SJSA1 (cell line): ENCODE measurements at places on chromosomes 13 and 19. TPM values are rescaled to one million over a fixed set of nuclear protein-coding genes. Genes with fewer than 3 reads are reported as not detected.
A peak's percentile ranks its signal among the peaks of the same experiment; 100 is the strongest.

DNA sequence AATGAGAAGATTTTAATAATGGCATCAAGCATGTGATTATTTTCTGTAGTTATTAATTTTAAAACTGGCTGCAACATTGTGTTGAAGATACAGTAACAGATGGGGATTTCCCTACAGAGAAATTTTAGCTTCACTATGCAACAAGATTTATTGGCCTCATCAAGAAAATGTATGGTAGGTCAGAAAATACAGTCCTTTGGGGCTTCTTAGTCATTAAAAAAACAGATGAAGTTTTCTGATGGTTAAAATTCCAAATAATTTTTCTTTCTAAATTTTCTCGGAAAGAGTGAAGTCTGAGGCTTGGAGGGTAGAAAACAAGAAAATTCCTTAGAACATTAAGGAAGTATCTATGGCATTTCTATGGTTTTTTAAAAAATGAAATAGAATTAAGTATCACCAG is 1790.8 kb upstream of the PCDH20 start:
- no peak for DNase-seq

DNA sequence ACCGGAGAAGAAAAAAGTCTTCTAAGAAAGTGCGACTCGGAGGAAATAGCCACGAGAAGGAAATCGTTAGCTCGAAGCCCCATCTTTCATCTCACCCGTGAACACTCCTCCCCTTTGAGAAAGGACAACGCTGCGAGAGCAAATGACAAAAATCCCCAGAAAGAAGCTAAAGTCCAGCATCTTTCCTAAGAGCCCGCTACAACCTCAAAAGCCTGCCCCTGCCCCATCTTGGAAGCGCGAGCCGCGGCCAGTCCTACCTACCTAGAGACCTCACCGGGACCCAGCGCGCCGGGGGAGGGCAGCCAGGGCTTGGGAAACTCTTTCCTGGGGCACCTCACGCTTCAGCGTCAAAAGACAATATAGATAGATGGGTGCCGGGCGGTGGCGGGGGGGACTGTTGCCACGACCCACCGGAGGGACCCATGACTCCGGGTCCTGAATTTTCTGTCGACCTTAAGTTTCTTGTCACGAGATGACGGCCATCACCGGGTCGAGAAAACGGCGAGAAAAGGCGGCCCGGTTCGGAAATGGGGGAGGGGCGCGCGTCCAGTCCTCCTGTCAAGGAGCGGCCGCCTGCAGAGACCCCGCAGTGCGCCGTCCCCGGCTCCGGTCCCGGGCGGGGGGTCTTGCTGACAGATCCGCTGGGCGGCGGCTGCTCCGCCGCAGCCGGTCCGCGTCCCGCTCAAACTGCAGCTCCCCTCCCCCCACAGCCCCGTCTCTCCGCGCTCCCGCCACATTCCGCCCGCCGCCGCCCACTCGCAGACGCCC is 65.9 kb downstream of the KCNRG start:
- peak; percentile 66 for DNase-seq

- no peak for DNase-seq
Observed at GRCh38 chr13:37769545-37769944, 100.0 kb downstream of the TRPC4 start.

The ZNF345 gene
- 0.06 and 1.8 TPM in 2 replicates for total RNA-seq

The FCGBP gene
- total RNA-seq: under 0.01 and 0.03 TPM in 2 replicates
